DMS53 (cell line): ENCODE measurements at places on chromosomes 11 and 22.

DNA sequence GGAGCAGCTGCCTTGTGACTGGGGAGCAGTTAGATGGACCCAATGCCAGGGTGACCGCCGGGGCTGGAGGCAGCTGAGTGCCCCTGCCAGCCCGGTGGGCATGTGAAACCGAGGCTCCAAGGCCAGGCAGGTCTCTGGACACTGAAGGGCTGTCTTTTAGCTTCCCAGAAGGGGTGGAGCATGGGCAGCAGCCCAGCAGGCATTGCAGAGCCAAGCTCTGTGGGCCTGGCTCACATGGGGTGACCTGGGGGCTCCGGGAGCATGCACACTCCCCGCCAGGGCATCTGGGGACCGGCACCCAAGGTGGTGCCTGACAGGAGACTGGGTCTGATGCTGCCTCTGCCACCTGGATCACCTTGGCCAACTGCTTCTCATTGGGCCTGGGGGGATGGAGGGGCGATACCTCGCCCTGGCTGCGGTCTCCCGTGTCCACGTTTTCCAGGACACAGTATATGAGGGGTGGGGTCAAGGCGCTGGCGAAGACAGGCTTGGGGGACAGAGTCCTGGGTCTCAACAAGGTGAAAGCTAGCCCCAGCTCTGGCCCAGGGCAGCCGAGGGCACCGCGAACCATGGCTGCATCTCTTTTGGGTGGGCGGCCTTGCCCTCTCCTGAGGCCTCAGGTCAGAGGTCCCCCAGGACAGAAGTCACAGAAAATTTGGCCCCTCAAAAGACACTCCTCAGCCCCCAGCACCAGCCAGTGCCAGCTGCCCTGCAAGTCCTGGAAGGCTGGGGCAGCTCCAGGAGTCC is 3.5 kb downstream of the INS start:
- DNase-seq, result no peak

DNA sequence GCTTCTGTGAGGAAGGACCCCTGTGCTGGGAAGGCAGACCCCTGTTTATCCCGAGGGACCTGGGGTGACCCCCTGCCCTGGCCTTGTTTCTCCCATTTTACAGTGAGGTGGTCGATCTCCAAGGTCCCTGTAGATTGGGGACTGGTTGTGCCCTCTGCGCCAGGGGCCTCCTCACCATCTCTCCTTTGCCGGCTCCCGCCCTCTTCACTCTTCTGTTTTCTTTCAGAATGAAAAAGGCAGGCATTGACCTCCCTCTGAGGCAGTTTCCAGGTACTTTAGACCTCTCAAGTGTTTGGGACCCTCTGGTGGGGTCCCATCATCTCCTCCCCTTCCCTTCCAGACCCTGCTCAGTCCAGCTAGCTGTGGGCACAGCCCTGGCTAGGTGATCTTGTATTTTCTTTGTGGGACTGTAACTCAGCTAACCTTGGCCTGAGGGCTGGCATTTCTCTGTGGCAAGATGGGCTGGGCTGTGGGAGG is 1.5 kb downstream of the SERPINH1 start:
- DNase-seq, result no peak

DNA sequence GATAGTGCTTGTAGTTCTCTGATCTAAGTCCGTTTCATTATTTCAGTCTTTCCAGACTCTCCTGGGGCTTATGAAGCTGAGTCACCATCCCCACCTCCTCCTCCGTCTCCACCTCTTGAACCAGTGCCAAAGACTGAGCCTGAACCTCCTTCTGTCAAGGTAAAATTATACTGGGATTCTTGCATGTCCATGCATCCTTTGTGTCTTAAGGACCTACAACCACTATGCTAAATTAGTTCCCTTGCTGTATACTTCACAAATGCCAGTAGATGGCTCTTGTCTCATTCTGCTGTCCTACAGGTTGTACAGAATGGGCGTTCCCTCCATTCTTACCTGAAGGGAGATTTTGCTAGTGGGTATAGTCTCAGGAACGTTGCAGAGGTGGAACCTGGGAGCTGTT is 42.2 kb downstream of the POLD3 start:
- DNase-seq, result peak; percentile 76

DNA sequence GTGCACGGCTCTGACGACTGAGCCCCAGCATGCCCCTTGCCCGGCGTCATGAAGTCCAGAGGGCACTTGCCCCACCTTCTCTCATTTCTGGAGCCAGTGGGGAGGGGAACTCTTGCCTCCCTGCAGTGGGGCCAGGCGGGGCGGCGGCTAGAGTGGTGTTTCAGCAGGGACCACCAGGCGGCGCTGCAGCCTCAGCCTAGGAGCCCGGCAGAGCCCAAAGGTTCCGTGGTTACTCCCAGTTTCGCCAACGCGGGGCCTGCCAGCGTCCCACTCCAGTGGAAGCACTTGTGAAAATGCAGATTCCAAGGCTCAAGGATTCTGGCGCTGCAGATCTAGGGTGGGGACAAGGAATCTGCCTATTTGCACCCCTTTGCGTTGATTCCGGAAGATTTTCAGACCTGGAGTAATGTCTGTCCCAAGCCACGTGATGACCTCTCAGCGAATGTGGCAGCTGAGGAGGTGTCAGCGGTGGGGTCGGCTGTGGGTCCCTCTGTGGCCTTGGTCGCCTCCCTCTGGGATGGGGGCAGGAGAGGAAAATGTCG is 55.7 kb downstream of the CD82 start:
- peak; percentile 73 for DNase-seq

GRCh38 chr11:119688356-119688755 is 40.6 kb downstream of the NECTIN1 start:
- no peak for DNase-seq

- DNase-seq, result no peak
Measured at GRCh38 chr11:324156-324555, 3.5 kb upstream of the IFITM3 start.

GRCh38 chr11:74465291-74465708 is 2.0 kb downstream of the KCNE3 start:
- DNase-seq, result peak; percentile 34
